ENCODE measurements at places on chromosomes 5 and 9.

GRCh38 chr5:116824751-116825438 lies 250.3 kb upstream of the SEMA6A start:
- DNase-seq = no peak

- no peak for DNase-seq
These were observed 179.1 kb downstream of the GOLPH3 start for GRCh38 chr5:31995006-31995405.

DNA sequence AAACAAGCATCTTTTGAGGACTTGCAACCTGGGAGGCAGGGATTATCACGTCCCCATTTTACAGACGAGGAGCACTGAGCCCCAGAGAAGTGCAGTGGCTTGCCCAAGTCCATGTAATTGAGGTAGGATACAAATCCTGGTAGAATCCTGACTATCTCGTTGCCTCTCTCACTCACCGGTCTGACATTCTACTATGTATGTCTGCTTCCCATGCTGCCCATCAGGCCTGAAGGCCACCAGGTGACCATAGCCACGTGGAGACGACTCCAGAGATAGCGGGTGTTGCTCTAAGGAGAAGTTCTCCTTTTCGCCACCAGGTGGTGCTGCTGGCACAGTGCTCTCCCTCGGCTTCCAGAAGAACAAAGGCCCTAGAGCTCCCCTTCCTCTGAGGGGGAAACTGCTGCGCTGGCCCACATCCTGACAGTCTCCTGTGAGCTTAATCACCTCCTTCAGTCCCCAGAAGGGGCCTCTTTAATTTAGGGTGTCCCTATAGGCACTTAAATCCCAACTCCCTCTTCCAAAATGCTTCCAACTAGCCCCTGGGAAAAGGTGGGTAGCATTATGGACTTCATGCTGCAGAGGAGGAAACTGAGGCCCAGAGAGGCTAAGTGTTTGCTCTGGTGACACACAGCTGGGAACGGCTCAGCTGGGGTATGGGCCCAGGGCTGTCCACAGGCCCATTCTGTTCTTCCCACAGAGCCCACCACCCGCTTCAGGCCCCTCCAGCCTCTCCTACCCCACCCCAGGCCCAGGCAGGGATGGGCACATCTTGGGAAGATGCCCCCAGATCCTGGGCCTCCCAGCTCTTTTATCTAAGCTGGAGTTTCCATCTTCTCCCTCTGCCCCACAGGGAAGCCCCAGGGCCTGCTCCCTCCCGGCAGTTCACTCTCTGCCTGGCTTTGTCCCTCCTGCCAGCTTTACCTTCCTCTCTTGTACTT lies 6.4 kb downstream of the SLC34A1 start:
- DNase-seq = peak; percentile 88

- no peak for DNase-seq
These were observed 29.7 kb upstream of the BASP1 start for GRCh38 chr5:17187786-17188170.

DNA sequence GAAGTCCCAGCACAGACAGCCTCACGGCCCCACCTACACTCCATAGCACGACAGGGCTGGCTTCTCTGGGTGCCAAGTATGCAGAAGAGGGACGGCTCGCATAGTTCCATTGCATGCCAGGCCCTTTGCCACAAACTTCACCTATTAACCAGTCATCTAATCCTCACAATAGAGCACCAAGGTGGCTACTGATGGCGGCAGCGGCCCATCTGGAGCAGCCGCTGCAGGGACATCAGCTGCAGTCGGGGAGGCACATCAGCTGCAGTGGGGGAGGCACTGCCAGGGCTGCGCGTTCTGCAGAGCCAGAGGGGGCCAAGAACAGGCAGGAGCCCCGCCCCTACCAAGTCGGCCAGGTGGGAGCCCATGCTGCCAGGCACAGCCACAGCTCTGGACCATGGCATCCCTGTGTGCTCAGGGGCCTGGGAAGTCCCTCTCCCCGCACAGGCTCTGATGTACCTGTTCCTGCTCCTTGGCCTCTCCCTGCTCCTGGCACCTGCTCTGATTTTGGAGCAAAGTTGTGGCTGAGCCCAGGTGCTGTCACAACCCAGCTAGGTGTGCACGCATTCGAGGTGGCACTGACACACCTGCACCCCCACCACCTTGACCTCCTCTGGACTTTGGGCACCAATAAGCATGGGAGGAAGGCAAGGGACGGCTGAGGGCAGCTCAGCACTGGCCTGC lies 61.5 kb upstream of the SYNPO start:
- peak; percentile 31 for DNase-seq

- DNase-seq = no peak
These were observed 154.6 kb upstream of the GNA14 start for GRCh38 chr9:77802515-77803293.

DNA sequence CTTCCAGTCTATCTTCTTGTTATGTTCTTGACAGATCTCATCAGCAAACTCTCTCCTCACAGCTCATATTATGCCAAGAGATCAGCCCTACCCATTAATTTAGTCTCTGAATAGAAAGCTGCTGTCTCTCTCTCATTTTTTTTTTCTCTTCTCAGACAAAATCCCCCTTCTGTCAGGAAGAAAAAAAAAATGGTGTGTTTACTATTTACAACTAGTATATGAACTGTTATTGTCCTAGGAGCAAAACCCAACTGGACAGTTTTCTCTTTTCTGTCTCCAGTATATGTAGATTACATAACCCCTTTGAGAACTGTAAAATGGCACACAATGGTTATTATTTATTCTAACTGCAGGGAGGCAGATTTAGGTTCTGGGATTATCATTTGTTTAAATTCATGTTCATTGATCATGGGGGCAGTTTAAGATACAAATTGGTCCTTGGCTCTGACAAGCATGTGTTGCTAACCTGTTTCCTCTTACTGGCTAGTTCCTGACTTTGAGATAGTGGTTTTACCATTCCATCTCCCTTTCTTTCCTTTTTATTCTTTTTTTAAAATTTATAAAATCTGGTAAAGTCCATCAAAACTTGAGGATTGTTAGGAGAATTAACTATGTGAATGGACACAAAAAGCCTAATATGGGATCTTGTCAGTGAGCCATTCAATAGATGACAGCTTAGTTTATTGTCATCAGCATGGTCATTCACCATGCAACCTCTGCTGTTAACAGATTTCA lies 210.0 kb upstream of the PAPPA start:
- DNase-seq = no peak

- DNase-seq = no peak
These were observed 43.2 kb upstream of the ASTN2 start for GRCh38 chr9:117458066-117458465.

DNA sequence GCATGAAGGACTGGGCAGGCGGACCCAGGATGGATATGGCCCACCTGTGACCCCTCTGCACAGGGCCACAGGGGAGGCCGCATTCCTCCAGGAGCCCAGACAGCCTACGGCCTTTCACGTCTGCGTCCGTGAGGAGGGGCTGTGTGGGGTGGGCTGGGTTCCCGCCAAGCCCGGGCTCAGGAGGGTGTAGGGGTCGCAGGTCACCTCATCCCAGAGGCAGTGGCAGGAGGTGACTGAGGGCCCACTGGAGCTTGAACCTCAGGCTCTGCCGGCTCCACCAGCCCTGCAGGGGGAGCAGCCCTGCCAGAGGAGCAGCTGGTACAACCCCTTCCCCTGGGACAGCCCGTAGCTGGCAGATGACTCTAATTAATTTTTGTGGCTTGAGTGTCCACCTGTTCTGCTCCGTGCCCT lies 40.7 kb upstream of the CACNA1B start:
- DNase-seq = no peak

DNA sequence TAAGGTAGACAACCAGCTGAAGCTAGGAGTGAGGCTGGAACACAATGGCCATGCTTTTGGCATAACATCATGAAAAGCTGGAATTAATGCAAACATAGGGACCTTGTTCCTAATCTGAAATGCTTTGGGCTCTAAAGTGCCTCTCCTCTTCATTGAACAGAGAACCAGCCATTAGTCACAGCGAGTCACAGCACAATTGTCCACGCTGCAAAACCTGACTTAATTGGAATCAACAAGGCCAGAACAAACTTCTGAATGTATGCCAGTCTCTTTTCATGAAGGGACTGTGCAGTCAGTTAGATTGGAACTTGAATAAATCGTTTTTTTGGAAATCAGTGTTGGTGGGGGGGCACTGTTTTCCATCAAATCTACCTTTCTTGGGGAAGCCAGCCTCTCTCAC lies 96.5 kb downstream of the JAKMIP2 start:
- DNase-seq = no peak

- DNase-seq = no peak
These were observed 14.3 kb downstream of the CDK20 start for GRCh38 chr9:87959916-87960581.

DNA sequence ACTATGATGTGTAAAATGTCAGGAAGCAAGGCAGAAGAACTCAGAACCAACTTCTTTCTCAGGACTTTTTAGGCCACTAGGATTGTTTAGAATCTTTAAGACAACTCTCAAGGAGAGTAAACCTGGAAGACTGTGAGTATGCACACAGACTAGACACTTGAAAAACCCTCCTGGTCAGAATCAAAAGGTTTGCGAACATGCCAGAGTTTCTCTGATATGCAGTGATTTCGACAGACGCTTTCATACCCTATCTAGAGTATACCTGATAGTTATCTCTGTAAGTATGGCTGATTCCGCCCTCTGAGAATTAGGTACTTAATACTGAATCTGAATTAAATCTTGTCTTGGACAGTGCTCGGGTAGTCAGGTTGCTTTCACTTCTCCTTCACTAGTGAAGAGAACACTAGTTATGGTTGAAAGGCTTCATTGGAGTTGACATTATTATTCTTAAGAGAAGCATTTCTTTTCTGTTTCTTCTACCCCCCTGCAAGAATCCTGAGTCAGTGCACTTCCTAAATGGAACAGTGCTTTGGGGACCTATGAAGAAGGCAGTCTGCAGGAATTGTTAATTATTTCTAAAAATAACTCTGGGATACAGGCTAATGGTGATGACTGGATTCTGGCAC lies 158.1 kb downstream of the HACD4 start:
- no peak for DNase-seq

DNA sequence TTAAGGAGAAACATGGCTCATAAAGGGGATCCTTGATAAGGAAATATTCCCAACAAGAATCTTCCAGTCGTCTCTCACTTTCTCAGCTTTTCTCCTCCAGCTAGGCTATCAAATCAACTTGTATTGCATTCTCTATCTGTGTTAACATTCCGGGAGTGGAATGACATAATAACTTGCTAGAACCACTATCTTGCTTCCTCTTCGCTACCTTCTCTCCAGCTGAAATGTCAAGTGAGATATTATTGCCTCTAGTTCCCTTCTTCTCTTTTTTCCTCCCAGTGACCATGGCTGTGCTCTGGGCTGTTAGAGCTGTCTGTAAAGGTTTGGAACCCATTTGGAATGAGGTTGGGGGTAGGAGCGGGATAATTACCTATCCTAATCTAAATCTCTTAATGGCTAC lies 1329.5 kb upstream of the WWC1 start:
- DNase-seq = no peak

- no peak for DNase-seq
These were observed 128.9 kb downstream of the CPLANE1 start for GRCh38 chr5:37120270-37120669.

DNA sequence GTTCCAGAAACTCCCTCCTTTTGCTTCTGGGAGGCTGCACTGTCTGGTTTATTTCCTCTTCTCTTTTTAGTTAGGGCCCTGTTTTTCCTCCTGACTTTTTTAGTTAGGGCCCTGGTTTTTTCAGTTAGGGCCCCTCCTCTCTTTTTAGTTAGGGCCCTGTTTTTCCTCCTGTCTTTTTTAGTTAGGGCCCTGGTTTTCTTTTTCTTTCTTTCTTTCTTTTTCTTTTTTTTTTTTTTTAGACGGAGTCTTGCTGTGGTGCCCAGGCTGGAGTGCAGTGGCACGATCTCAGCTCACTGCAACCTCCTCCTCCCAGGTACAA lies 15.1 kb downstream of the GSN start:
- DNase-seq = no peak

DNA sequence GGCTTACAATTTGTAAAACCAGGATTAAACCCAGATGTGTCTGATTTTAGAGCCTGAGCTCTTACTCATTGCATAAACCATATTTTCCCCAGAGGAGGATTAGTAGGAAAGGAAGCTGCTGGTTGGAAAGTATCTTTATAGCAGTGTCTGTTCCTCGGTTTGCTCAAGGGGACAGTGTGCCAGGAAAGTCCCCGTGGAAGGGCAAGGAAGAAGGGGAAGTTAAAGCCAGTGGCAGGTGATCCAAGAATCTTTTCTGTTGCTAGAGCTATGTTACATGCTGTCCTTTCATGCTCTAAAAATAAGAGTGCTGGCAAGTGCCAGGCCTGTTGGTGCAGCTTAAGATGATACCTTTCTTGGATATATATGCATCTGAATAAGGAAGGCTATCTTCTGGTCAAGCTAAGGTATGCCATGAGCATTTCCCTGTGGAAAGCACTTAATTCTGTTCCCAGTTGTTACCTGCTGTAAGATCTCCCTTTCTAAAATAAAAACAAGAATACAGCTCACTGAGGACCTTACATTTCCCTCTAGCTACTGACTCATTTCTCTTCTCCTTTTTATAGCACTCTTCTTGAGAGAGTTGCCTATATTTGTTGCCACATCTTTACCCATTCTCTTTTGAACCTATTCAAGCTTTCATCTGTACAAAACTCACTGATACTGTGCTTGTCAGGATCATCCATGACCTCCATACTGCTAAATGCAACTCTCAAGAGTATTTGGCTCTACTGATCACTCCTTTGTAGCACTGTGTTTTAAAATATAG lies 8.0 kb downstream of the PDCD1LG2 start:
- DNase-seq = no peak

DNA sequence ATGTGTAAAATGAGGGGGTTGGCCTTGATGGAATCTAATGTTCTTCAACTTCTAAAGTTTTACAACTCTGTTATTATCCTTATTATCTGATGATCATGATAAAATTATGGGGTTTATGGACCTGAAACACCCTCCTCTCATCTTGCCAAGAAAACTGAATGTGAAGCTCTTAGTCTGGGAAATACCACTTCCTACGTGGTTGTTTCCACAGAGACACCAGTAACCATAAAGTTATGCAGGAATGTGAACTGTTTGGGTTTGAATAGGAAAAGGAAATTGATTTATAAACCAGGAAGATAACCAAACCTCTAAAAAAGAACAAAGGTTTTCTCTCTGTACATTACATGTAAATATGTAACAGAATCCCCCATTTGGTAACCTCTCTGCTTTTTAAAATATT lies 28.3 kb upstream of the RAI14 start:
- no peak for DNase-seq

GRCh38 chr5:6085341-6085860 lies 292.9 kb downstream of the MED10 start:
- no peak for DNase-seq

DNA sequence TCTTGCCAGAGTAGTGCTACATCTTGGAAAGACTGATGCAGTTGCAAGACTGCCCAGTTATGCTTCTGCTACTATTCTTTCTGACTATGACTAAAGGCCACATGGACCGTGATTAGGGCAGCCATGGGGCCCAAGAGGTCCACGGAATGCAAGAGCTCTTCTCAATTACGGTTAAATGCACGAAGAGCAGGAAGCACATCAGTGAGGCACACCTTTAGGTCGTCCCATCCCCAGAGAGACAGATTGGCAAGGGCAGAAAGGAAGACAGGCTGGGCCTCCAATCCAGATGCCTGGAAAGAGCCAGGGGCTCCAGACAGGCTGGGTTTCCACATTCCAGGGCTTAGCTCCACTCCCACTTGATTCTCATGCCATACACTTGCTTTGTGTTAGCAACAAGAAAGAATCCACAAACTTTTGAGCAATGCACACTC lies 132.3 kb upstream of the SLIT3 start:
- no peak for DNase-seq

GRCh38 chr9:136769710-136770191 lies 5.4 kb upstream of the LCN15 start:
- DNase-seq = no peak

GRCh38 chr9:13146840-13147239 lies 132.7 kb downstream of the MPDZ start:
- no peak for DNase-seq
